ENCODE measurements at places on chromosomes 3 and 15. TPM values are rescaled to one million over a fixed set of nuclear protein-coding genes. Genes with fewer than 3 reads are reported as not detected.

The HYAL2 gene
- polyA plus RNA-seq = 62.7 TPM

The TAMM41 gene
- 17.3 TPM for polyA plus RNA-seq

GRCh38 chr15:78437107-78437761 lies 782 bp upstream of the IREB2 start:
- DNase-seq = no peak

GRCh38 chr3:59065240-59065639 lies 15.4 kb upstream of the CFAP20DC start:
- DNase-seq = no peak

The RPL35A gene
- polyA plus RNA-seq = 1,654 TPM

- DNase-seq = no peak
These were observed 33.0 kb downstream of the MYZAP start for GRCh38 chr15:57624730-57625129.

DNA sequence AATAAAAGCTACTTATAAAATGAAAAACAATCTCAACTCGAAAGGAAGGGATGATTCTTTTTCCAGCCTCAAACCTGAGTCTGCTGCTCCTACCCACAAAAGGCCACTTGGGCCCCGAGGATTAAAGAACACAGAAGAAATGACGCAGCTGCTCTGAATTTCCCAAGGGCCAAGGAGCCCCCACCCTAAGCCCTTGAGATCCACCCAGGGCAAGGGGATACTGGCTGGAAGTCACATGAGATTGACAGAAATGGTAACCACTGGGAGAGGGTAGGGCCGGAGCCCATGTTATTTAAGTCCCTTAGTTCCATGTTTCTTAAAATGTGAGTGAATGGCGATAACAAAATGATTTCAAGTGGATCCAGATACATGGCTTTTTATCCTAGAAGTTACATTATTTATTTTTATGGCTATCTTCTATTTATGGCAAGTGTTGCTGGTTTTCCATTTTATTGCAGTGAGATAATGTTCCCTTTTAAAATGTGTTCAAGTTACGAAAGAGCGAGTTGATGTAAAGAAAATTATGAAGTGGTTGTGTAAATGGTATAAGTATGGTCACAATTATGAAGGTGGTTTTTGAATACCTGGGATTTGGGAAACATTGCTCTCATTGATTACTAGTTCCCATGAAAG lies 16.8 kb downstream of the IGDCC4 start:
- no peak for DNase-seq

GRCh38 chr15:56934269-56934668 lies 15.8 kb downstream of the TCF12 start:
- DNase-seq = no peak

GRCh38 chr3:177147790-177148189 lies 49.5 kb downstream of the TBL1XR1 start:
- DNase-seq = no peak

DNA sequence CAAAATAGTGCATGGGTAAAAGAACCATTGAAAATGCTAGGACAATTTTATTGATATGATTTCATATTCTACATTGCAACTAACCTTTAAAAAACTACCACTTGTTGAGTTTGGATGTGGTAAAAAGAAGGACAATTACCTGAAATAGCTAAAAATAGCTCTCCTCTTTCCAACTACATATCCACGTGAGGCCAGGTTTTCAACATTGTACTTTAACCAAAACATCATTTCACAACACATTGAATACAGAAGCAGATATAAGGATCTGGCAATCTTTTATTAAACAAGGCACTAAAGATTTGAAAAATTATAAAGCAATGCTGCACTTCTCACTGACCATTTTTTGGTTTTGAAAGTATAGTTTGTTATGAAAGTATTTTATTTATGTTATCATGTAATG lies 28.1 kb upstream of the MRPL3 start:
- no peak for DNase-seq

GRCh38 chr3:66885326-66886000 lies 112.6 kb upstream of the KBTBD8 start:
- no peak for DNase-seq

DNA sequence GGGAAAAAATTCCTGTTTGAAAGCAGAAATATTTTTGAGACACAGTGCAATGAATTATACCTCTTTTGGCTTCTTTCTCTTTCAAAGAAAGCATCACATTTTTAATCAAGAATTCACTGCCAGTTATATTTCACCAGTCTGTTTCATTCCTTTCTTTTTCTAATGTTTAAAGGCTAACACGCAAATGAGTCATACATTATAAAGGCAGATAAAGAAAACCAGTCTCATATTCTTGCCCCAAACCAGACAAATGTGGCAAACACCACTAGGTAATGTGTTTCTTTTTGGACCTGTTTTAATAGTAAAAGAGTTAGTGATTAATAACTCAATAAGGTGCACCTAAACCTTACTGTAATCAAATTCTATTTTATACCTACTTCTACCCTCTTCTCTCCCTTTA lies 83.8 kb downstream of the PLOD2 start:
- no peak for DNase-seq

The FOXL2NB gene
- polyA plus RNA-seq = not detected

DNA sequence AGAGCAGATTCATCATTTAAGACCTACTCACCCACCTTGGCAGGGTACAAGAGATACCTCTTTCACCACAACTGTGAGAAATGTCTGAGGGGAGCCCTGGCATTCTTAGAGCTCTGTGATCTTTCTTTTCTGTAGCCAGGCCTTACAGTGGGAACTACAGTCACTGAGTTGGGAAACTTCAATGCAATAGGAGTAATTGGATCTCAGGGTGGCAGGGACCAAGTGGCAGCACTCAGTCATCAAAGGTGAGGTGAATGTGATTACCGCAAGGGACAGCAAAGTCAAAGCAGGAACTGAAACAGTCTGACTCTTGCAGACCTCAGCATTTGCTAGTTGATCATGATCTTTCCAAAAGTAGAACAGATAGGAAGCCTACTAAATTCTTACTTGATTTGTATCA lies 7.2 kb upstream of the MCF2L2 start:
- no peak for DNase-seq

DNA sequence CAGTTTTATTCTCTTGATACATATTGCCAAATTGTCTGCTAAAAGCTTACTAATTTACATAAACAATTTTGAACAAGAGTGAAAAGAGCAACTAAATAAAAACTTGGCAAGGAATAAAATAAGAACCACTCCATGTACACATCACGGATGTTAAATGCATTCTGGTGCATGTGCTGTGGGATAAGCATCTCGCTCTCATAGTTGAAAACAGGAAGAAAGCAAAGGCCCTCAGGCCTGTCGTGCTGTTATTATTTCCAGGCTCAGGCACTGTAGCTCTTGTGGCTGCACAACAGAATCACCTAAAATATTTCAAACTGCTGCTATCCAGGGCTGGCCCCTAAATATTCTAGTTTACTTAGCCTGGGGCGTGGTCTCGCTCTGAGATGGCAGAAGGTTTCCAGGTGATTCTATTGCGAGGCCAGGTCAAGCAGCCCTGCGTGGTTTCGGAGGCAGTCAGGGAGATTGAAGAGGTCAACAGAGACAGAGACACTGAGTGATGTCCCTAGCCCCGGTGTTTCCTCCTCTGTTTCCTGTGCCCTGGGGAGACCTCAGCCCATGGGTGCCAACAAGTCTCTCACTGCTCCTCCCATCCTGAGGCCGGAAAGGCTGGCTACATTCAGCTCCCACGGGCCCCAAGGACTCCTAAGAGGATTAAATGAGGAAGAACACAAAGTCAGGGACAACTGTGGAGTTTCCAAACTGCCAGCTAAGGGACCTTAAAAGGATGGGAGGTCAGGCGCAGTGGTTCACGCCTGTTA lies 18.2 kb upstream of the PDIA5 start:
- no peak for DNase-seq

GRCh38 chr3:56800832-56801661 lies 702 bp downstream of the ARHGEF3 start:
- DNase-seq = no peak

The ARPP21 gene
- polyA plus RNA-seq = 1.4 TPM

DNA sequence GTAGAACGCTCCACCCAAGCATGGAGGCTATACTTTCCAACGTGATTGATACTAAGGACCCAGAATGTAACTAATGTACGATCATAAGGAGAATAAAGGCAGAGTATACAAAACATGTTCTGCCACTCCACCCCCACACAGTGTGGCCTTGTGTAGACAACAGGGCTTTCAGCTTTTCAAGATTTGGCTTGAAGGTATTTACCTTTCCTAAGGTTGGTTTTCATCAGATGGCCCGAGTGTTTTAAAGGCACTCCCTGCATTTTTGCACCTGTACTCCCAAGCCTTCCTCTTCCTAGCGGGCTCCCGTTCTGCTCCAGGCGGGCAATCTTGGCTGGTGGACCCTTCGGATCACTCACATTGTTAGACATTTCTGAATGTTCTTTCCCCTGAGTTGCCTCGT lies 4.6 kb downstream of the SATB1 start:
- DNase-seq = no peak

DNA sequence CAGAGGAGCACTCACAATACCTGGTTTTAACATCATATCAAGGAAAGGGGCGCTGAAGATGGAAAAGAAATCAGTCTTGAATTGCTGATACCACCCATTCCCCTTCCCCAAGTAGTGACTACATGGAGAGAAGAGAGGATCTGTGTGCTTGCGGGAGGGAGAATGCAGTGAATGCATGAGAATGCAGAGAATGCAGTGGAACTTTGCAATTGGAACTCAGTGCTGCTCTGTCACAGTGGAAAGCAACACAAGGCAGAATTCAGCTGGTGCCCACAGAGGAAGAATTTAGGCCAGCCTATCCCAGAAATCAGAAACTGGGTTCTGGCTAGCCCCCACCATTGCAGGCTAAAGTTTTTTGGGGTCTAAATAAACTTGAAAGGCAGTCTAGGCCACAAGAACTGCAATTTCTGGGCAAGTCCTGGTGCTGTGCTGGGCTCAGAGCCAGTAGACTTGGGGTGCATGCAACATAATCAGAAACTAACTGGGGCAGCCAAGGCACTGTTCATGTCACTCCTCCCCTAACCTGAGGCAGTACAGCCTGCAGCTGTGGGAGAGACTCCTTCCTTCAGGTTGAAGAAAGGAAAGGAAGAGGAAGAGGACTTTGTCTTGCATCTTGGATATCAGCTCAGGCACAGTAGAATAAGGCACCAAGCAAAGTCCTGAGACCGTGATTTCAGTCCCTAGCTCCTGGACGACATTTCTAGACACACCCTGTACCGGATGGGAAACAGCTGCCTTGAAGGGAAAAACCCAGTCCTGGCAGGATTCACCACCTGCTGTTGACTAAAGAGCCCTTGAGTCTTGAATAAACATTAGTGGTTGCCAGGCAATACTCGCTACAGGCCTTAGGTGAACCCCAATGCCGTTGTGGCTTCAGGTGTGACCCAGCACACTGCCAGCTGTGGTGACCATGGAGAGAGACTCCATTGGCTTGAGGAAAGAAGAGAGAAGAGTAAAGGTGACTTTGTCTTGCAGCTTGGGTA lies 329.3 kb downstream of the TBL1XR1 start:
- no peak for DNase-seq

DNA sequence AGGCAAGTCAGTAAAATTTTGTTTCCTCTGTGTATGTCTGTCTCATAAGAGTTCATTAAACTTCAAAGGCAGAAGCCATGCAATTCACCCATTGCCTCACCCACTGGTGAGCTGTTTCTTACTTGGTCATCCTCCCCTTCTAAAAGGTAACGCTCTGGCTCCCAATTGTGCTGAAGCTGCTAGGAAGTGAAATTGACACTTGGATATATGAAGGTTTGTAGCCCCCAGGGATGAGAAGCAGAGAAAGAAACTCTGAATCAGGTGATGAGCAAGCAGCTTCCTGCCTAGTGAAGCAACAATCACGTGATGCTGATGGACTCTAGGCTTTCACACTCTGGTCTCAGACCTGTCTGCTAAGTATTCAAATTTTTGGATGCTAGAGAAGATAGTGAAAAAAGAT lies 70.7 kb downstream of the CD200R1L start:
- DNase-seq = no peak

The PLOD2 gene
- polyA plus RNA-seq = 176 TPM

DNA sequence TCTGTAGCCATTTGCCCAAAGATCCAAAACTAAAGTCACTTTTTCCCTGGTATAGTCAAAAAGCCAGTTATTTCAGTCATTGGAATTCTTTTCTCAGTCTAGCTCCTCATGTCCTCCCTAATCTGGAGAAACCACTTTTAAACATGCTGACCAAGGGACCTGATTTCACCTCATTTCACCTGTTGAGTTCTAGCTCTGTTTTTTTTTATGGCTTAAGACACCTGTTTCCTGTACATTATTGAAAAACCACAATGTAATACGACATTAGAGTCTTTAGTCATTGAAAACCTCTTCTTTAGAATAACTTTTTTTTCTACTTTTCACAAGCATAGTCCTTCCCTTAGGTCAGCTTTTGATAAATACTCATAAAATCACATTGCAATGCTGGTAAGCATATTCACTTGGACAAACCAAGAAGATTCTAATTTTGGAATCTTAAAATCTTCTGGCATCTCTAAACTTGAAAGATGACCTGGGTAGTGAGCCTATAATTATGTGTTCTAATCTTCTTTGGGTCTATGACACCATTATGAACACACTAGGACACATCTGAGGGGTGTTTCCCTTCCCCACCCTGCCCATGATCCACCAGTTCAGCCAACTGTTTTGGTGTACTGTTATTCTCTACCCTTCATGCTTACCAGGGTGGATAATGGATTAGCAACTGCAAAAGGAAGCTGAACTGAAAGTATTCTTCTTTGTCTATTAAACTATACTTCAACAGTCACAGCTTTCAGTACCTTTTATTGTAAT lies 103.5 kb upstream of the FXR1 start:
- no peak for DNase-seq

DNA sequence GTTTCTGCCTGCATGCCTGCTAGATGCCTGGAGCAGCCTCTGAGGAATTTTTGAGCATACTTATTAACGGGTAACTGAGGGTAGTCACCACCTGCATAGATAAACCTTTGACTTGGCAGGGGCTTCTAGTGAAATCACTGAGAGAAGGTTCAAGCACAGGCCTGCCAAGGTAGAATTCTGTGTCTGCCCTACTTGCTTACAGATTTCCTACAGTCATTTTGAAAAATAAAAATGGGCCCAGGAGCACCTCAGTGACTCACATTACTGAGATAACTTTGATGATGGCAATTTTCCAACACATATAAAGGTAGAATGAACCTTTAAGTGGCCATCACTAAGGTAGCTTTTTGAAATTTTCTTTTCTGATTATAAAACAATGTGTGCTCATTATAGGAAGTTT lies 10.8 kb downstream of the CRTAP start:
- DNase-seq = no peak

DNA sequence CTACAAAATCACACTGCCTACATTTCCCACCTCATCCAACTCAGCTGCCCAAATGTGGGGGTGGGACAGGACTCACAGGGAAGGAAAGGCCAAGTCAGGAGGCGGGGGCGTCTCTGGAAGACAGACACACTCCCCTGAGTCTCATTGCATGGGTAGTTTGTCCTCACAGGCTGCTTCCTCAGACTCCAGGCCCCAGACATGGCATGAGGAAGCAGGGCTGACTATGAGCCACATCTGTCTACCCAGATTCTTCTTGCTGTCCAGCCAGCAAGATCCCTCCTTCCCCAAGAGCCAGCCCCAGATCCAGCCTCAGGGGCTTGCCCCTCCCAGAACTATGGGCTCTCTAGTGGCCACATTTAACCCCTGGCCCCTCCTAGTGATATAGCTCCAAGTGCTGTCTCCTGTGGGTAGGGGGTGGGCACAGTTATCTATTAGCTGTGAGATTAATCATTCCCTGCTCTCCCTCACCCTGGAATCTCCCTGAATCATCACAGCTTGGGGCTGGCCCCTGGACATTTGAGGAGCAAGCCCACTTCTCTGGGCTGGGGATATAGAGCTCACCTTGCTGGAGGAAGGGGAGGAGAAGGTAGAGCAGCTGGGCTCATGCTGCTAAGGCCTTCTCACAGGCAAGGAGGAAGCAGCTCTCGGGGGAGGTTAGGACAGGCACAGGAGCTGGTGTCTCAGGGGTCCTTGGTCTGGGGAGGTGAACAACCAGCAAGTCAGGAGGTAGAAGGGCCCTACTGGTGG lies 2.1 kb upstream of the CCDC33 start:
- DNase-seq = no peak

- DNase-seq = no peak
These were observed 47.6 kb upstream of the CD200R1L start for GRCh38 chr3:112894258-112894657.
